ENCODE measurements at places on chromosomes 12 and 14. TPM values are rescaled to one million over a fixed set of nuclear protein-coding genes. Genes with fewer than 3 reads are reported as not detected.

DNA sequence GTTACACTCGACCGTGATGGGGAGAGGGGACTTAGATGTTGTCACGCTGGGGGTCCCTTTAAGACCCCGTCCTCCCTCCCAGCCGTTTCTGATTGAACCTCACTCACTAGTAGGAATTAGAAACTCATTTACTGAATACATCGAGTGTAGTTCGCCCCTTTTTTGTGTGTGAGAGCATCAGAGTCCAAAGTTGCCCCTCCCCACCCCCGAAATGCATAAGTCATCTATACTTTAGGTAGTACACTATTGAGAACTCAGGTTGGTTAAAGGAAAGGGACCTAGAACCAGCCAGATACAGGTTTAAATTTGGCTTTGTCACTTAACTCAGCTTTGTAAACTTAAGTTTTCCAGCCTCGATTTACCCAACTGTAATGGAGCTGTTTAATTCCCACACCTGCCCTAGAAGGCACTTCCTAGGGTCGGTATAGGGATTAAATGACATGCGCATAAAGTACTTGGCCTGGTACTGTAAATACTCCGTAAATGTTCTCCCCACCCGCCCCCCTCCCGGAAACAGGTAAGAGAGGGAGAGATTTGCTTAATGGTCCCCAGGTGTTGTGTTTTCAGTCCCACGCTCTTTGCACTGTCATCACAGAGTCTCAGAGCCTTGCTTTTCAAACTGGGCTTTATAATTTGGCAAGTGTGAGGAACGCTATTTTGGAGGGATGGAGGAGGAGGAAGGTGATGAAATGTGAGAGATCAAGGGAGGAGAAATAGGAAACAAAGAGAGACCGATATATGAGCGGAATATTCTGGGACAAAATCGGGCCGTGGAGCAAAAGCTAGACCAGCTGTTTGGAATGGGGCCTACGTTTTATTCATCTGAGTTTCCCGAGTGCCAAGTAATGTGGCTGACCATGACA is 897 bp downstream of the SUDS3 start:
- peaks cover 7% of the 10 kb centered on the region for H3K36me3 ChIP-seq
- peaks cover 25% of the 10 kb centered on the region for H3K4me1 ChIP-seq
- no peak for DNase-seq
- H3K27ac ChIP-seq, result peak overlapping the region; percentile 84
- peaks cover 2% of the 10 kb centered on the region for H3K27me3 ChIP-seq

DNA sequence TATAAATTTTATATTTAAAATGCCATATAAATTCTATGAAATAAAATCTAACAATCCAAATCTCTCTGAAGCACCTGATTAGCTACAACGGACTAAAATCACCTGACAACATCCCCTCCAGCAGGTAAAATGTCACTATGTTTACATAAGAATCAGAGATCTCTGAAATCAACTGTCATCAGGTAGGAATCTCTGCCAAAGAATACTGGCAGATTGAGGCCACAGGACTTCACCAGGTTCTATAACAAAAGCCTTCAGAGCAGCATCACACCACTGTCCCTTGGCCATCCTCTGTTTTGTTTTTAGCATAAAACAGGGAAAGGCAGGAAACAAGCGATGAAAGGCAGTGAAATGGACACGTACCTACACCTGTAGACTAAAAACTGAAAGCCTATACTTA is 22.1 kb downstream of the FGD6 start:
- H3K4me1 ChIP-seq, result no peaks in the 10 kb centered on the region
- H3K36me3 ChIP-seq, result no peaks in the 10 kb centered on the region
- H3K4me3 ChIP-seq, result no peak overlapping the region
- no peak overlapping the region for H3K27ac ChIP-seq
- DNase-seq, result no peak

- peaks cover 17% of the 10 kb centered on the region for H3K4me1 ChIP-seq
- no peak overlapping the region for H3K4me3 ChIP-seq
- H3K27ac ChIP-seq, result no peak overlapping the region
These were observed 26.1 kb upstream of the STAC3 start for GRCh38 chr12:57276935-57277563.

GRCh38 chr12:53579545-53579955 is 46.6 kb downstream of the ATF7 start:
- no peaks in the 10 kb centered on the region for H3K27me3 ChIP-seq
- H3K27ac ChIP-seq, result no peak overlapping the region
- peaks cover 6% of the 10 kb centered on the region for H3K36me3 ChIP-seq

SPX gene
- 0.23 TPM for total RNA-seq

GRCh38 chr12:96210376-96211055 is 16.3 kb downstream of the ELK3 start:
- H3K36me3 ChIP-seq, result peaks cover 13% of the 10 kb centered on the region
- no peaks in the 10 kb centered on the region for H3K27me3 ChIP-seq
- H3K4me1 ChIP-seq, result peaks cover 71% of the 10 kb centered on the region
- peak overlapping the region; percentile 80 for H3K4me3 ChIP-seq
- peak; percentile 62 for DNase-seq
- peak overlapping the region; percentile 89 for H3K27ac ChIP-seq

DNA sequence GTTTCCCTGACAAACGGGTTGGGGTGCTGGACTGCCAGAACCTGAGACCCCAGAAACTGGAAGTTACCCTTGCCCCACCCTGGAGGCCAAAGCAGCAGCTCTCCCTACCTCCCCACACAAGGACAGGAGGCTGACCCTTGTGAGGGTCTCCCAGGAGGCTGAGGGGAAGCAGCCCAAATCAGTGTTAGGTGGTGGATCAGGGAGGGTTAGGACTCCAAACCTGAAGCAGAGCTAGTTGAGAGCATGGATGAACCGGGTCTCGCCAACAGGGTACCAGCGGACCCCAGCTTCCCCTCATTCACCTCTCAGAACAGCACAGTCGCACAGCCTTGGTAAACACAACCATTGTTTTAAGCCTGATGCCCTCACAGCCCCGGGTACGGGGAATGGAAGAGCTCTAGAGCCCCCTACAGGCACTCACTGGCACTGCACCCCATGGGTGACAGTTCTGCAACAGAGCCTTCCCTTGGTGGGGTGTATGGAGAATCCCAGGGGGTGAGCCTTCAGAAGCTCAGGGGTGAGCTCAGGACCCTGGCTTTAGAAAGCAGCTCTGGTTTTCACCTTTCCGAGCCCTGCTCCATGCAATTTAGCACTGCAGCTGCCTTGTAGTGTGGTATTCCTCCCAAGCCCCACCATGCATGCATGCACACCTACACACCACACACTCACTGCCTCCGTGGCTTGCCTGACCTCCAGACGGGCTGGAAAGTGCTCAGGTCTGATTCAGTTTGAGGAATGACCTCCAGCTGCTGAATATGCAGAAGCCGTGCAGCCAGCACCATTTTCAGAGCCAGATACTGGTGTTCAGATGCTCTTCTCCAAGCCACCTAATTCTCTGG is 11.2 kb downstream of the ESRRB start:
- peaks cover 46% of the 10 kb centered on the region for H3K27me3 ChIP-seq
- peak; percentile 80 for DNase-seq
- H3K4me3 ChIP-seq, result no peak overlapping the region
- no peaks in the 10 kb centered on the region for H3K36me3 ChIP-seq
- no peak overlapping the region for H3K27ac ChIP-seq
- peaks cover 2% of the 10 kb centered on the region for H3K4me1 ChIP-seq

GRCh38 chr14:68784978-68785533 is 7.8 kb downstream of the ZFP36L1 start:
- no peak for DNase-seq
- peak overlapping the region; percentile 8 for H3K27ac ChIP-seq
- no peak overlapping the region for H3K4me3 ChIP-seq

BEST3 gene
- total RNA-seq, result not detected
